Uterine smooth muscle cell (primary cell): ENCODE measurements at places on chromosomes 5 and 9. TPM values are rescaled to one million over a fixed set of nuclear protein-coding genes. Genes with fewer than 3 reads are reported as not detected.

The C5 gene
- 8.0 and 9.1 TPM in 2 replicates for total RNA-seq

The CRHBP gene
- total RNA-seq: 0.25 TPM in 1 of 2 replicates, not detected in the other

The SPATA6L gene
- total RNA-seq: 0.22 and 1.1 TPM in 2 replicates

The ADAMTS16 gene
- total RNA-seq: 0.77 and 1.1 TPM in 2 replicates

The BRINP1 gene
- 2.3 and 4.0 TPM in 2 replicates for total RNA-seq

The CDH9 gene
- total RNA-seq: not detected in 2 replicates

The PCDHB13 gene
- under 0.01 and 0.12 TPM in 2 replicates for total RNA-seq

The FOXD4L3 gene
- total RNA-seq: not detected in 2 replicates

The SYK gene
- not detected in 2 replicates for total RNA-seq

The MUSK gene
- 0.11 and 0.12 TPM in 2 replicates for total RNA-seq

The SPATA31C1 gene
- total RNA-seq: not detected in 2 replicates

The PRDM9 gene
- not detected in 2 replicates for total RNA-seq

The FASTKD3 gene
- total RNA-seq: 12.5 and 20.1 TPM in 2 replicates

The PHF24 gene
- under 0.01 and 0.11 TPM in 2 replicates for total RNA-seq

The ERAP2 gene
- total RNA-seq: 40.6 and 50.8 TPM in 2 replicates
